Stomach (tissue), 19 donors: ENCODE measurements at places on chromosomes 2 and 18.

GRCh38 chr2:230564805-230565779 lies 147.6 kb upstream of the CAB39 start:
- DNase-seq: no peak

DNA sequence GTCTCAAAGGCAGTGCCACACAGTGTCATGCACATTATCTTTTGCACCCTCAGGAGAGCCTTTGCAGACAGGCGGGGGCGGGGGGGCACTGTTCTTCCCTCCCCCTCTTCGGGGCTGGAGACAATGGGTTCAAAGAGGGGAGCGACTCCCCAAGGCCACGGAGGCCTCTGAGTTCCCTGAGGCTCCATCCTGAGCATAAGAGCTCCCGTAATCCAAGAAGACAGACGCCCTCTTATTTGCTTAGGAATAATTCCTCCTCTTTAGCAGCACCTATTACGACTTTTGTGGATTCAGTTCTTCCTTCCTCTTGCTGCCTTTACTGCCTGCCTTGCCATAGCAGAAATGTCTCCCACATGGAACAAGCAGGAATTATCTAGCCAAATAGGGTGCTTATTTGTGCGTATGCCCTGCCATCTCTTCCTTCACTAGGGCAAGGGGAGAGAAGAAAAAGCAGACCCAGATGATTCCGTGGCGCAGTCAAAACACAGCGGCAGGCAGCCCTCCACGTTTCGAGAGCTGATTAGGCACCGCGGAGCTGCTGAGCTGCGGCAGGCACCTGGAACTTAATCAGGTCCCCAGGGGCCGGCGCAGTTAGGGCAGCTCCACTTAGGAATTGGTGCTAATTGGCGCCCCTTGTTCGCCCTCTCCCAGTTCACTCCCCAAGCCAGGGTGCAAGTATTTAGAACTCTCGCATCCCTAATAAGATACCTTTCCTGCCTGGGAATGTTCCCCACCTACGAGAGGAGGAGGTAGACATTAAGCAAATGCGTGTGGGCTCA lies 233.4 kb upstream of the MYT1L start:
- no peak for DNase-seq

DNA sequence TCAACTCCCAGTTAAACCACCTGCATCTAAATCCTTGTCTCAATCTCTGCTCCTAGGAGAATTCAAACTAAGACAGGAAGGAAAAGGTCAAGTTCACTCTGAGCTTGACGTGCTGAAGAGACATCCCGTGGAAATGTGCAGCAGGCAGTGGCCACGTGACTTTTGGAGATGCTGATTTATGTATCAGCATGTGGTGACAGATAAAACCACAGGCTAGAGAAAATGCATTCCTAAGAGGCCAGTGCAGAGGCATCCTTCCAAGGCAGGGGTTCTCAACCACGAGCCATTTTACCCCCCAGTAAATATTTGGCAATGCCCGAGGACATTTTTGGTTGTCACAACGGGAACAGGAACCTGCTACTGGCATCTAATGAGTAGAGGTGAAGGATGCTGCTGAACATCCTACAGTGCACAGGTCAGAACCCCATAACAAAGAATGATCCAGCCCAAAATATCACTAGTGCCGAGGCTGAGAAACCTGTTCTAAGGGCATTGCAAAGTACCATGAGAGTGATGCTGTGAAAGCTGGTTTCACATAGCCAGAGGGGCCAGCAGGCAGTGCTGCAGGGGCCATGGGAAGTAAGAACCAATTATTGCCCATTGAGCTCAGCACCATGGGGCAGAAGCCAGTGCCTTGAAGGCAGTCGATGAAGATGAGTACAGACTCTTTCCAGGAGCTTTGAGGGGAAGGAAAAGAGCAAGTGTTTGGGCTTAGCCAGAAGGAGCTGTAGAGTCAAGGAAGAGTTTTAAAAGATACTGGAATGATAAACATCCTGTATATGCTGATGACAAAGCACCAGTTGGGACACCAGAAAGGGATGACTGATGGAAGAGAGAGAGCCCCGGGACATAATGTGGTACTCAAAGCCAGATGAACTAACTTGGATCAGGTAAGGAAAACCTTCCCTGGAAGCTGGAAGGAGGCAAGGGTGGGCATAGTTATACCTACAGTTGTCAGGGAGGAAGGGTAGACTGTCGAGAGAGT lies 174.6 kb downstream of the HAUS1 start:
- DNase-seq: no peak

DNA sequence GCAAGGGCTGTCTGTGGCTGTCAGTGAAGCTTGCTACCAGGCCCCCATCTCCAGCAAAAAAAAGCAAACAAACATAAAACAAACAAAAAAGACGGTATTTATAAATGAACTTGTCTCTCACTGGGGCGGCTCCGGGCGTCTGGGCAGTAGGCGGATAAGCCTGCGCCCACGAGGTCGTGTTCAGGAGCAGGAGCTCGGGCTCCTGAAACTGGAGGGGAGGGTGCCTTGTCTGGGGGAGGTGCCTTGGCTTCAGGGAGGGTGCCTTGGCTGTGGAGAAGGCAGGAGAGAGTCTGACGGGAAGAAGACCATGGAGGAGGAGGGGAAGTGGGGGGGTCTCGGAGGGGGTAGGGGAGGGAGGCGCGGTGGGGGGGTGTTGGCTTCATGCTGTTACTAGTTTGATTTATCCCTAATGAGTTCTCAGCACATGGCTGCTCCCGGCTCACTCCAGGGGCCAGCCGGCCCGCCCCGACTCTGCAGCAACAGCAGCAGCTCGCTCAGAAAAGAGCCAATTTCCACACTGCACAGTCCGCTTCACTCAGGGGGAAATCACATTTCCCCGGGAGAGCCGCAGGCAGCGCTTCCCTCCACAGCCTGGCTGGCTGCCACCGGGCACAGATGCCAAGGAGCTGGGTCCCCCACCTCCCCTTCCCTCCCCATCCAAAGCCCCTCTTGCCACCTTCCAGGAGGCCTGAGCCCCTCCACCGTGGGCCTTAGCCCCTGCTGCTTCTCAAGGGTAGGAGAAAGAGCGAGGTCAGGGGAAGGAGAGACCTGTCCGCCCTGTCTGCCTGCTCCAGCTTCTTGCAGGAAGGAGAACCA lies 38.7 kb downstream of the PSD4 start:
- peak; percentile 75 for DNase-seq

- DNase-seq: no peak
Measured at GRCh38 chr2:48247206-48247605, 282.7 kb upstream of the STON1 start.

GRCh38 chr2:39432701-39433100 lies 4.4 kb downstream of the MAP4K3 start:
- no peak for DNase-seq

DNA sequence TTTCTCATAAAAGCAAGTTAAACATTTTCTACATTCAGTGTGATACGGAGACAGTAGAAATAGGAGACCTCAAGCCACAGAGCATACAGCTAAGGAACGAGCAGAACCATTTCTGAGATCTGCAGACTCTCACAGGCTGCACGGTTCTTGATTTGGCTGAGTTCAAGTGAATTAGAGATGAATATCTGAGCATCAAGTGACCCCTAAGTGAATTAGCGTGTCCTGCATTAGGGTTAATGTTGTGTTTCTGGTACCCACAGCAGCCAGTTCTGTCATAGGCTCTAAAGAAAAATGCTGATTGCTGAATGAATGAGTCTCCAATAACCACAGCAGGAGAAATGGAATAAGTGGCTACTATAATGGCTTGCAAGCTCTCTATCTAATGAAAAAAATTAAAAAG lies 265.9 kb upstream of the SYT4 start:
- no peak for DNase-seq

GRCh38 chr2:23520256-23520655 lies 135.3 kb downstream of the KLHL29 start:
- DNase-seq: no peak

GRCh38 chr18:62331581-62332356 lies 6.7 kb downstream of the TNFRSF11A start:
- DNase-seq: peak; percentile 33

DNA sequence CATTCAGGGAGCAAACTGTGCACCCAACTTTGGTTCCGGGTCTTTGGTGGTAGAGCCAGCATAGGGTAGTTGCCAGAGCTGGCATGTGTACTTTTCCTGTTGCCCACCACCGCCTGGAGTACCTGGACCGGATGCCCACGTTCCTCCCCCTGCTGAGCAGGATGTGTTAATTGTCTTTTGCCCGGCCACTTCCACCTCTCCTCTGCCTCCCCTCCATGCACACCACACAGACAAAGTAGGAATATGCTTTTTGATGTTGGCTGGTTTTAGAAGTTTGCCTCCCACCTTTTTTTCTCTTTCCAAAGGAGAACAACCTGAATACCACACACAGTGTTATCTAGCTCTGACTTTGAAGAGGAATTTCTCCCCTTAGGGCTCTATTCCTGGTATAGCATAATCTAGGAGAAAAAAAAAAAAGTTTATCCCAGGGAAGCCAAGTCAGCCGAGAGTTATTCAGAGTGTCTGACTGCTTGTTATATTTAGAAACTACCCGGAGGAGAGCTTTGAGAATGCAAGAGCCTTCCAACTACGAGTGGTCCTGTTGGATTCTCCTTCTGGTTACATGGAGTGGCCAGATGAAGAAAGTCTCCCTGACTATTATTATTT lies 111.9 kb downstream of the SETBP1 start:
- no peak for DNase-seq

DNA sequence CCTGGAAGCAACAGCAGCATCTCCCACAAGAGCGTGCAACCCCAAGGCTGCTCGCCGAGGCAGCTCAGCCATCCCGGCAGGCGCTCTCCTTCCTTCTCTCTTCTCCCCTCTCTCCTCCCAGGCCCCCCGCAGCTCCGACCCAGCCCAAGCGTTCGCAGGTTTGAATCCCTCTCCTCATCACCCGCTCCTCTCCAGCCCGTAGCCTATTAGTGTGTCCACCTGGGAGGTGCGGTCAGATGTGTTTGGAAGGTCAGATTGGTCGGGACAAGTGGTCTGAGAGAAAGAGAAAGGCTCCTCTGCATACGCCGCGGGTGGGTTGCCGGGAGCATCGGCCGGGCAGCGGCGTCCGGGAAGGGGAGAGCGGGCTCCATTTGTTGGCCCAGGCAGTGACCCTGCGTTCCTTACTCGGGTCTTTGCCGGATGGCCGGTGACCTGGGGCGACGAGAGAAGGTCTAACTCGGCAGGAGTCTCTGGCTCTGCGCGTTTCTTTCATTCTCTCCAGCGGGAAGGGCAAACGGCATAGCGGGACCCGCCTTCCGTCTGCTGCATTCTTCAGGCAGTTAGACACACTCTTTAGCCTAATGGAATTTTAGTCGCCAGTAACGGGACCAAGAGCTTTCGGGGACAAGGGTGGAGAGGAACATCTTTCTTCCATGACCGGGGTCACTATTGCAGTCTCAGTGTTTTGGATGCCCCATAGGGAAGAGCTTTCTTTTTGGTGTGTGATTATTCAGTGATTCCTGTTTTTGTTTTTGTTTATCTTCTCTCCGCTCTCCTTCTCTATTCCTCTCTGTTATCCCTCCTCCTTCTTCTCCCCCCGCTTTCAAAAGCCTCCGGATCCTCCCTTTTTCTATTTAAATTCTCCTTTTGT lies 1.1 kb upstream of the TMEFF2 start:
- peak; percentile 50 for DNase-seq

DNA sequence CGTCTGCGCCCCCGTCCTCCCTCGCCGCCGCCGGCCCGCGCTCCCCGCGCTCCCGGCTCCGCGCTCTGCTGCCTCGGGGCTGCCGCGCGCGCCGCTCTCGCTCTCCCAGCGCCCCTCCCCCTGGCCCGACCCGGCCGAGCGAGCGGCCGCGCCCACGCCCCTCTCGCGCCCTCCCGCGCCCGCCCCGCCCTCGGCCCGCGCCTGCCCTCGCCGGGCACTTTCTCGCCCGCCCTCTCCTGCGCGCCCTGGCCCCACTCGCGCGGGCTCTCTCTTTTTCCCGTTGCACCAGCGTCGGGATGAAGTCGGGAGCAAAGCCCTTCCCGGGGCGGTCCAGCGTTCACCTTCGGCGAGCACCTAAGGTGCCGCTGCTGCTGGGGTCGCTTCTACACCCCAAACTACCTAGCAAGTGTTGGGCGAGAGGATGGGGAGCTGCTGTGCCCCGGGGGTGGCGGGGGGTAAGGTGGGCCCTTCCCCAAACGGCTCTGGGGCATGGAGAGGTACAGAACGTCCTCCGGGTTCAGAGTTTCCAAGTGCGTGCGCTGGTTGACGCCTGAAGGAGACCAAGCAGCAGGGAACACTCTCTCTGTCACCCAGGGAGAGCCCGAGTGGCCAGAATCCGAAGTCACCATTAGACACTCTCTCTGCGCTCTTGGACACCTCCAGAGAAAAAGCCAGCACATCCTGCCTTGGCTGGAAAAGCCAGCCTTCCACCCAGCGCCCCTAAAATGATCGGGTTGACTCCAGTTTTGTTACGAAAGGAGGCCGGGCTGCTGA lies at the start of gene COLEC12:
TSS of gene COLEC12 (minus strand) at position 70 of the 774 bp plus-strand sequence. CDS start 187 bp downstream, outside the sequence.
- peak; percentile 84 for DNase-seq

DNA sequence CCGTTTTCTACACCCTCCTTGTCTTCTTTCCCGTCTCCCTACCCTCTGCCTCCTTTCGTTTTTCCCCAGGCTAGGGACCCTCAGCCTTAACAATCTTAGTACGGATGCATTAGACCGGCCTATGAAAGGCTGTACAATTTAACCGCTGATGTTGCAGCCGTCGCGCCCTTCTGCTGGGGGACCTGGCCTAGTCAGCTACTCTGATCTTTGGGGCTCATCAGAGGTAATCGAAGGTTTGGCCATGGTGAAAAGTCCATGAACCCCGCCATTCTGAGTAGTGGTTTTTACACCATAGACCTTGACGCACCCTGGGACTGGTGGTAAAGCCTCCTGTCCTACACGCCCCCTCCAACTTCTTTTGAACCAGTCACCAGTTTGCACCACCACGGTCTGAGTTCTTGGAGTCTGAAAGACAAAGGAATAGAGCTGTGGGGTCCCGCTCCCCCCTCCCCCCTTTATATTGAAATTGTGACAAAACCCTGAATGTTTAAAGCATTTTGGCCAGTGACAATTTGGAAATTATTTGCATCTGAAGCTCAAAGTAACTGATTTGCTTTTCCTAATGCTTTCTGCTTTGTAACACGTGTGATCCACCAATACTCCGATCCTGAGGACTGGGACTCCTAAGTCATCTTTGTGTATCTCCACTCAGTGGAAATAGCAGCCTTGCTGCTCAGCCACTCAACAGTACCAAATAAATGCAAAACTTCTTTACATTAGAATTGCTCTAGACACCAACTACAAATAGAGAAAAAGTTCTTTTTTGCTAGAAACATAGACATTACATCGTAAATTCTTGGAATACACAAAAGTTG lies 642 bp upstream of the SRSF7 start:
- no peak for DNase-seq
